Cardiac atrium fibroblast (primary cell): ENCODE measurements at places on chromosomes 11 and 22. TPM values are rescaled to one million over a fixed set of nuclear protein-coding genes. Genes with fewer than 3 reads are reported as not detected.

The CYTH4 gene
- total RNA-seq, result not detected in 2 replicates

The CCDC73 gene
- total RNA-seq, result not detected in 2 replicates

The OR51B4 gene
- total RNA-seq, result not detected in 2 replicates

The OR6A2 gene
- total RNA-seq, result 0.65 and 3.4 TPM in 2 replicates

The CLMP gene
- 178 and 189 TPM in 2 replicates for total RNA-seq

The NADSYN1 gene
- total RNA-seq, result 59.6 and 62.1 TPM in 2 replicates

The BTG4 gene
- not detected in 2 replicates for total RNA-seq

The SCGB1C1 gene
- not detected in 2 replicates for total RNA-seq

The OR2AG2 gene
- not detected in 2 replicates for total RNA-seq

The CNGA4 gene
- not detected in 2 replicates for total RNA-seq

The CHEK1 gene
- total RNA-seq, result 9.0 and 16.8 TPM in 2 replicates

The OR52I2 gene
- not detected in 2 replicates for total RNA-seq

The CLDN5 gene
- total RNA-seq, result 5.6 and 40.5 TPM in 2 replicates

The LAYN gene
- 2.5 and 9.6 TPM in 2 replicates for total RNA-seq

The RPS6KA4 gene
- 42.6 and 61.0 TPM in 2 replicates for total RNA-seq

The BEST1 gene
- 0.97 and 3.4 TPM in 2 replicates for total RNA-seq
